ENCODE measurements at places on chromosomes 16 and 17.
A peak's percentile ranks its signal among the peaks of the same experiment; 100 is the strongest.

- DNase-seq = no peak
Measured at GRCh38 chr16:8861563-8862308, 7.1 kb downstream of the CARHSP1 start.

DNA sequence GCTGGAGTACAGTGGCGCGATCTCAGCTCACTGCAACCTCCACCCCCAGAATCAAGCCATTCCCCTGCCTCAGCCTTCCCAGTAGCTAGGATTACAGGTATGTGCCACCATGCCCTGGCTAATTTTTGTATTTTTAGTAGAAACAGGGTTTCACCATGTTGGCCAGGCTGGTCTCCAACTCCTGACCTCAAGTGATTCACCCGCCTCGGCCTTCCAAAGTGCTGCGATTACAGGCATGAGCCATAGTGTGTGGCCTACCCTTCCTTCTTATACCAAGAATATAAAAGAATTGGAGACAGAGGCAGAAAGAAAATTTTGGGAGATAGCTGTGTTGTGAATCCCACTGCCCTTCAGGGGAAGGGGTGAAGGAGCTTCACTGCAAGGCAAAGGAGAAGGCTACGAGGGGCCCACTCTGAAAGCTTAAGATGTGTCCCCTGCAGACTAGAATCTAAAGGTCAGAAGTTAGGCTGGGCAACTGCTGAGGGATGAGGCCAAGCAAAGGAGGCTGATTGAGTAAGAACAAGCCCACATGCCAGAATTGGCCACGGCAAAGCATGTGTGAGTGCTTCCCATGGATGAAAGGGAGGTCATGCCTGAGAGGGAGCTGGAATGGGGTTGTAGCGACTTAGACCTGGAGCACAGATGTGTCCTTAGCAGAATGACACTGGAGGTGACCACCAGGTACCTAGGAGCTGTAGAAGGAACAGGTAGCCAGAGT is 8.4 kb upstream of the CRYBA1 start:
- no peak for DNase-seq

GRCh38 chr17:70107441-70107840 is 32.4 kb downstream of the KCNJ16 start:
- no peak for DNase-seq

DNA sequence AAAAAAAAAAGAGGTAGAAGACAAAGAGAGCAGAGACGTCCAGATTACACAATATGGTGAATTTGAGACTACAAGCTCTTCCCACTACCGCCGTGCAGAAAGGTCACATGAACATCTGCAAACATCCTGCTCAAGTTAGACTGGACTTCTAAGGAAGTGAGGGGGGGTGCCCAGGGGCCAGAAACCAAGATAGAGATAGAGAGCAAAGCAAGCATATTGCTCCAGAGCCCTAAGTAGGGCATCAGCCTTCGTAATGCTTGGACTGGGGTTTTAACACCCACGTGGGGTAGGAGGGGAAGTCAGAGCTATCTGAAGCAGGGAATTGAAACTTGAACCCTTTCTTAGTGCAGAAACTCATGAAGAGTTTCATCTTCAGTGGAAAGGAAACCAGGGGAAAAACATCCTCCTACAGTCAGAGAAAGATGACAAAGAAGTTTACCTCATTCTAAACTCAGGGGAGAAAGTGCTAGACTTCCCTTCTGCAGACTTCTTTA is 8.7 kb downstream of the CLEC19A start:
- DNase-seq = peak; percentile 88

GRCh38 chr17:45371414-45372324 is 54.8 kb upstream of the MAP3K14 start:
- no peak for DNase-seq

- no peak for DNase-seq
Measured at GRCh38 chr17:4354862-4355514, 11.5 kb downstream of the UBE2G1 start.

- no peak for DNase-seq
Measured at GRCh38 chr17:81734405-81735263, 22.6 kb downstream of the SLC25A10 start.

GRCh38 chr17:43151880-43152456 is 19.0 kb upstream of the NBR1 start:
- no peak for DNase-seq

GRCh38 chr16:84683691-84684591 is 15.9 kb upstream of the USP10 start:
- no peak for DNase-seq

DNA sequence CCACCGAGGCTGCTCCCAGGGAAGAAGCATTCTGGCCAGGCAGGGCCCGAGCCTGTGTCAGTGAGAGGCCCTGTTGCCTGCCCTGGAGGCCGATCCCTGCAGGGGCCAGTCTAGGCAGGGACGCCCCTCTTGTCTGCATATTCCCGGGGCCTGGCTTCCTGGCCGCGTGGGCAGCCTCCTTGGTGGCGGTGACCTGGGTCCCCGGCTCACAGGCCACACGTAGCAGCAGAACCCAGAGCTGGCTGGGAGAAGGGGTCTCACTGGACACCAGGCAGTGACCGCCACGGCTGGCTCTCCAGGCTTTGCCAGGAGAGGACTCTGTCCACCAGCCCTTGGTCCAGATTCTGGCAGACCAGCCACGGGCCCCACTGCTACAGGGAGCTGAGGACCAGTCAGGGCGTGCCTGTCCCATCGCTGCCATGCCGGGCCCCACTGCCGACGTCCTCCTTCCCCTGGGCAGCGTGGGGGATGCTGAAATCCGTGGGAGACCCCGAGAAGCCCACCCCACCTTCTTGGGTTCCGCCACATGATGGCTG is 3.7 kb upstream of the CACNA1H start:
- DNase-seq = no peak

- no peak for DNase-seq
Measured at GRCh38 chr17:82843904-82844680, 4.3 kb upstream of the ZNF750 start.

DNA sequence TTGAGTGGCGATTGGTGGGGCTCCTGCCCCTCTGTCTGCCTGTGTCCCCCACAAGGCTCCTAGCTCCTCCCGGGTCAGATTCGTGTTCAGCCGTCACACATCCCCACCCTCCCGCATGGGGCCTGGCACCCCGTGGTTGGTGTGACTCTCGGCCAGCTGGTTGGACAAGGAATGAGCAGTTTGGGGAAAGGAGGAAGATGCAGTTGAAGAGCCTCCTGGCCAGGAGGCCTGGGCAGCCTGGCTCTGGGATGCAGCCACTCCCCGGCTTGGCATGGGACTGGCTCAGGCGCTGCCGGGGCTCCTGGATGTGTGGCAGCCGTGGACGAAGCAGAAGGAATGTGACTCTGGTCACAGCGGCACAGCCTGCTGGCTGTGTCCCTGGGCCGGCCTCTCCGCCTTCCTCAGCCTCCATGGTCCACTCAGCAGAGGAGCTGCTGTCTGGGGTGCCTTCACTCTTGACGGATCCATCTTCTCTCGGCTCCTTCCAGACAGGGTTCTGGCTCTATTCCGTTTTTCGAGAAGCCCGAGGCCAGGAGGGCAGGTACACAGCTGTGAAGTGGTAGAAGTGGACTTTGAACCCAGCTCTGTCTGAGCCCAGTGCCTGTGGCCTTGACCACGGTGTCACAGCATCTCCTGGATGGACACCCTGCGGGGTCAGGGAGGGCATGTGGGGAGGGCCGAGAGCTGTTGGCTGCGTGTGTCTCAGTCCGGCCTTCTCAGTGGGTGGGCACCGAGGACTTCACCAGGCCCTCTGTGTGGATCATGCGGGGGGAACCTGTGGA is 2.1 kb downstream of the TRAF7 start:
- no peak for DNase-seq

GRCh38 chr17:44768505-44769142 is 9.8 kb downstream of the ADAM11 start:
- no peak for DNase-seq

DNA sequence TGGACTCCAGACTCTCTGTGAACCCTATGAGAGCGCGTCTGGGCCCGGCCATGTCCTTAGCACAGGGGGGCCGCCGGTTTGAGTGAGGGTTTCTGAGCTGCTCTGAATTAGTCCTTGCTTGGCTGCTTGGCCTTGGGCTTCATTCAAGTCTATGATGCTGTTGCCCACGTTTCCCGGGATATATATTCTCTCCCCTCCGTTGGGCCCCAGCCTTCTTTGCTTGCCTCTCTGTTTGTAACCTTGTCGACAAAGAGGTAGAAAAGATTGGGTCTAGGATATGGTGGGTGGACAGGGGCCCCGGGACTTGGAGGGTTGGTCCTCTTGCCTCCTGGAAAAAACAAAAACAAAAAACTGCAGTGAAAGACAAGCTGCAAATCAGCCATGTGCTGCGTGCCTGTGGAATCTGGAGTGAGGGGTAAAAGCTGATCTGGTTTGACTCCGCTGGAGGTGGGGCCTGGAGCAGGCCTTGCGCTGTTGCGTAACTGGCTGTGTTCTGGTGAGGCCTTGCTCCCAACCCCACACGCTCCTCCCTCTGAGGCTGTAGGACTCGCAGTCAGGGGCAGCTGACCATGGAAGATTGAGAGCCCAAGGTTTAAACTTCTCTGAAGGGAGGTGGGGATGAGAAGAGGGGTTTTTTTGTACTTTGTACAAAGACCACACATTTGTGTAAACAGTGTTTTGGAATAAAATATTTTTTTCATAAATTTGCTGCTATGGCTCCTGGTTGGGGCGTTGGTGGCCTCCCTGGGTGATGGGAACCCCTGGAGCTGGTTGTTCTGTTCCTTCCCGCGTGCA is 23.1 kb downstream of the STAT5A start:
- DNase-seq = no peak

- no peak for DNase-seq
Measured at GRCh38 chr17:61897548-61898180, 30.1 kb downstream of the INTS2 start.

GRCh38 chr16:31215287-31216162 is 1.4 kb downstream of the PYDC1 start:
- DNase-seq = no peak

GRCh38 chr16:11405331-11406176 is 60.3 kb downstream of the RMI2 start:
- peak; percentile 78 for DNase-seq

DNA sequence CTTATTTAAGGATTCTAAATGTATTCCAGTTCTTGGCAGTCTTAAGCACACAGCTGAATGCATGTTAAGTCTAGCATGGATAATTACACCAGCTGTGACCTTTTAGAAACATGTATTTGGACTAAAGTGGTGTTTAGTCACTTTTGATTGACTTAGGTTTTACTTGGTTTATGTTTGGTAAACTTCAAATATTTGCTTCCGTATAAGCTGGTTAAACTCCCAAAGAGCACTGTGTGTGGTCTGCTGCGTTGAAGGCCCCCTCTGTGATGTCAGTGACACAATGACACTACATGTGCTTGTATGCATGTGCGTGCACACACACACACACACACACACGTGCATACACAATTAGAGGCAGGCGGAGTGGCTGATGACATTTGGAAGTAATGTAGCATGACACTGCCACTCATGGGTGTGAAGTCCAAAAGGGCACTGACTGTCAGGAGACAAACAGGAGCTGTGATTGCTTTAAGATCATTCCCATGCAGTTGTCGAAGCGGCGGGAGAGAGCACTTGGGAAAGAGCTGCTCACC is 156.1 kb upstream of the CDH13 start:
- no peak for DNase-seq
